SJCRH30 (cell line): ENCODE measurements at places on chromosomes 2 and 18.

DNA sequence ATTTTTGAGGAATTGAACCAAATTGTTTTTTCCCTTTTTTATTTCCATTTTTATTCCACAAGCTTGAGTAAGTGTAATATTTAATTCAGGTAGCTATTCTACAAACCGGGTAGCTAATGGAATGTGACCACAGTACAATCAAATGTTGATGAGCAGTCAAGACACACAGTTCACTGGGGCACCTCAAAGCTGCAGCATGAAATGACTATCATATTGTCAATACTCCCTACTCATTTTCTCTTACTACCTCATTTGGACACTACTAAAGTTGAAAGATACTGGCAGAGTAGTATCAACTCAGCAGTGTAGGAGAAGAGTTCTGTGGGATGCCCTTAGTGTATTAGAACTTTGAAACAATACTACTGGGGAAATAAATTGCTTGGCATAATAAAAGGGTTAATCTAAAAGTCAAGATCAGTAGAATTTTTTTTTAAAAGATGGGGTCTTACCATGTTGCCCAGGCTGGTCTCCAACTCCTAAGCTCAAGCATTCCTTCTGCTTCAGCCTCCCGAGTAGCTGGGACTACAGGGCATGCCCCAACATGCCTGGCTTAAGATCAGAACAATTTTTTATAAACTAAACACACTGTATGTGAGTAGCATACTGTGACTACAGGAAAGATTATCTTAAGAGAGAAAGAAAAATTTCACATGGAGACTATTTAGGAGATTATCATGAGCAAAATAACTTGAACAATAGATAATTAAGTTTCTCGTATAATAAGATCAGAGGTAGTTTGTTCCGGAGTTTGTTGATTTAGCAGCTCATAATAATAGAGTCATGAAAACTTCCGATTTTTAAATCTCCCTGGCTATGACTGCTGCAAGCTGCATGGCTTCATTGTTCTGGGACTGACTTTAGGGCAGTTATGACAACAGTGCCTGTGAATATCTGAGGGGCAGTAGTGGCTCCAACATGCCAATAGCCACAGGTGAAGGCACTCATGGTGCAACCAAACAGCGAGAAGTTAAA lies 43.7 kb downstream of the MYO3B start:
- H3K4me1 ChIP-seq = no peaks in the 10 kb centered on the region
- peak; percentile 45 for DNase-seq
- H3K36me3 ChIP-seq = no peaks in the 10 kb centered on the region
- H3K27me3 ChIP-seq = no peaks in the 10 kb centered on the region
- H3K27ac ChIP-seq = no peak overlapping the region; the same call in 1 of the 2 replicates
- peak overlapping the region; percentile 29 for H3K4me3 ChIP-seq

- H3K27ac ChIP-seq = peak overlapping the region; percentile 98
- H3K4me1 ChIP-seq = peaks cover 49% of the 10 kb centered on the region
- H3K36me3 ChIP-seq = no peaks in the 10 kb centered on the region
- H3K27me3 ChIP-seq = no peaks in the 10 kb centered on the region
These were observed 20.2 kb upstream of the DARS1 start for GRCh38 chr2:136005462-136006196.

- H3K27me3 ChIP-seq = no peaks in the 10 kb centered on the region
- H3K4me1 ChIP-seq = no peaks in the 10 kb centered on the region
- H3K36me3 ChIP-seq = no peaks in the 10 kb centered on the region
- H3K27ac ChIP-seq = no peak overlapping the region
- DNase-seq = no peak
These were observed 16.9 kb upstream of the GNAL start for GRCh38 chr18:11672198-11672597.

- no peak overlapping the region for H3K4me3 ChIP-seq
- peaks cover 46% of the 10 kb centered on the region for H3K4me1 ChIP-seq
- H3K36me3 ChIP-seq = no peaks in the 10 kb centered on the region
- no peak for DNase-seq
These were observed 109.9 kb upstream of the COPS8 start for GRCh38 chr2:236975766-236976165.

GRCh38 chr2:136495636-136496035 lies 269.7 kb upstream of the THSD7B start:
- no peaks in the 10 kb centered on the region for H3K4me1 ChIP-seq
- no peak overlapping the region for H3K27ac ChIP-seq
- H3K4me3 ChIP-seq = no peak overlapping the region

DNA sequence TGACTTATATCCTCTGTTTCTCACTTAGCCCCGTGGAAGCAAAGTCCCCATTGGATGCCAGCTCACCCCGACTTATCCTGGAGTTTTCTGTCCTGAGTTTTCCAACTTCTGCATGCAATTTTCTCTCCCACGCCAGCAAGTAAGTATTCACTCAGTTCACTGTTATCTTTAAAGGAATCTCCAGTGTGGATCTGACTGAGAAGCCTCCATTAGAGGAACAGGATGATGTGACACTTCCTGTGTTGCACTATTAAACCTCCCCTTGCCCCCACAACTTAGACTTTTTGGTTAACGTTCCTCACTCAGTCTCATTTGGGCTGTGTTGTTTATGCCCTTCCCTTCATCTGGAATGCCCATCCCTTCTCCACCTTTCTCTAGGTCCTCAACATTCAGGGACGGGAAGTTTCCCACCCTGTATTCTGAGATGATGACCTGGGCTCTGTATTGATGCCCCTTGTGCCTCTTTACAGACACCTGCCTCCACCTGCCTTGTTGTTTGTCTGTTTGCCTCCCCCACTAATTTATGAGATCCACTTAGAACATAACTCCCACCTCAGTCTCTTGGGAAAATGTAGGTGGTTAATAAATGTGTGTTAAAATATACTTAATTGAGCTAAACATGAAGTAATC lies 536.1 kb upstream of the RAB6C start:
- peak overlapping the region; percentile 59 for H3K4me3 ChIP-seq
- H3K27me3 ChIP-seq = no peaks in the 10 kb centered on the region
- H3K27ac ChIP-seq = no peak overlapping the region
- peak; percentile 16 for DNase-seq
